NCI-H2227 treated with DMSO at 0.1 percent for 48 hours (cell line): ENCODE measurements at places on chromosomes 7 and 10.

DNA sequence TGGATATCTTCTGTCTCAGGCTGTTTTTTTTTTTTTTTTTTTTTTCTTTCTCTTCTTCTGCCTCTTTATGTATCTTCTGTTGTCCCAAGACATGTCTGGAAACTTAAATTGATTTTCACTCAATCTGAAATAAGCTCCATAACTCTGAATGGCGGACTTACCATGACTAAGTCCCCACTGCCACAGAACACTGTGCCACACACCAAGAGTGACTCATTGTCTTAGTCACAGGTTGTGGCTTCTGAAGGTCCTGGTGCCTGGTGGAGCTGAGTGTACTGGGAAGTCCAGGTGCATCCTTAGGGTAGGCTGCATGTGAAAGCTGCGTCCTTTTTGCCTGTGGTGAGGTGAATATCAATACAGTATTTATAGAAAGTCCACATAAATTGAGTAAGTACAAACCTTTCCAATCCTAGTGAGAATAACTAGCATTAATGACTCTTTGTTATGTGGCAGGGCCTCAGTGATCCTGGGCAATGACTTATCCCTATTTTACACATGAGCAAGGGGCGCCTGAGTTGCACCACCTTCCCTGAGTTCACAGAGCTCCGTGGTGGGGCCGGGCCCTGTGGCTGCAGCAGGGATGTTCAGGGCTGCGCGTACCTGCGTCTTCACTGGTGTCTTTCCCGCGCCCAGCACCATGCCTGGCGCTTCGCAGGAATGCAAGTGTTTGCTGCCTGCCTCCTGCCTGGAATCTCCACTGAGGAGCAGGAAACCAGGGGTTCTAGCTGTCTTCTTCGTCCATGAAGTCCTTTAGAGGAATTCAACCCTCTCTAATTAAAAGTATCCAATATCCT lies 4.3 kb downstream of the PFKP start:
- DNase-seq: no peak

- no peak for DNase-seq
Observed at GRCh38 chr10:62870866-62871265, 54.7 kb upstream of the EGR2 start.

DNA sequence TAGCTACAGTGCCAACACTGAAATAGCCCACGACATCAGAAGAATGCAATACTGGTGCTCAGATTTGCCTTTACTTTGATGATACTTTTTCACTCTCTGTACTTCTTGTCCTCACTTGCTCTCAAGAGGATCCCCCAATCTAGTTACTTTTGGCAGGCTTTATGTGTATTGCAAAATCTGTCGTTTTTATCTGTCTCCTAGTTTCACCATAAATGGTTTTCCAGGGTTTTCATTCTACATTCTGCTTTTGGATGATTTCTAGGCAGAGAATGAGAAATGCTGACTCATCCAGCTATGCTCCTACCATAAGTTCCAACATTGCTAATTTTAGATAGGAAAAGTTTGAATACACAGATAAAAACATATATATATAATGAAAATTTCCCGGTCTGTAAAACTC lies 659.5 kb upstream of the NRG3 start:
- no peak for DNase-seq

GRCh38 chr7:29189743-29190201 lies 4.8 kb upstream of the CHN2 start:
- peak; percentile 83 for DNase-seq

- DNase-seq: no peak
Observed at GRCh38 chr7:36048141-36048901, 104.7 kb upstream of the EEPD1 start.

- no peak for DNase-seq
Observed at GRCh38 chr7:138654616-138655015, 46.5 kb downstream of the SVOPL start.

DNA sequence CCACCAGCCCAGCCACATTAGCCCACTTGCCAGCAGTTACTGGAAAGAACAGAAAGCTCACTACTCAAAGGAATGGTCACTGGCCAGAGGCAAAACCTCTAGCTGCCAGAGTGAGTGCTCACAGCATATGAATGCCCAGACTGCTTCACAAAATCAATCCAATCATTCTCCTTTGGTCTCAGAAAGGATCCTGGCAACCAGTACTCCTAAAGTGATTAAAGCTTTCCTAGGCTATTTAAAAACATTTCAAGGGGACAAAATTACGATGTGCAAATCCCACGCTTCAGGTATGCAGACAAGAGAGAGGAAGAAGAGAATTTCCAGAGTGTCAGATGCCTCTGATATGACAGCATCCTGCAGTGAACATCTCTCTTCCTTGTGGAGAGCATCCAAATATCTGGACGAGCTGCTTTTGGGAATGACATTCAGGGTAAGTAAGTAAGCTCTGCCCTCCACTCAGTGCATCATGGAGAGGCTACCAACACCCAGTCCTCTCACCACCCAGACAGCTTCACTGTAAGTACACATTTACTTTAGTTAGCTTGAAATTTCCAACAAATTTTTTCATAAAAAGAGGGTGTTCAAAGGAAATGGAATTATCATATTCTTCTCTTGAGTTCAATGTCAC lies 25.1 kb downstream of the ICA1 start:
- DNase-seq: no peak

GRCh38 chr10:66838656-66839055 lies 87.2 kb upstream of the LRRTM3 start:
- no peak for DNase-seq

GRCh38 chr7:93933156-93933555 lies 11.6 kb downstream of the GNG11 start:
- no peak for DNase-seq

- no peak for DNase-seq
Observed at GRCh38 chr10:70433581-70434280, 7.8 kb downstream of the NODAL start.

GRCh38 chr7:155265961-155266360 lies 31.7 kb upstream of the INSIG1 start:
- no peak for DNase-seq

GRCh38 chr10:72784551-72785351 lies 92.8 kb downstream of the MCU start:
- DNase-seq: peak; percentile 6

DNA sequence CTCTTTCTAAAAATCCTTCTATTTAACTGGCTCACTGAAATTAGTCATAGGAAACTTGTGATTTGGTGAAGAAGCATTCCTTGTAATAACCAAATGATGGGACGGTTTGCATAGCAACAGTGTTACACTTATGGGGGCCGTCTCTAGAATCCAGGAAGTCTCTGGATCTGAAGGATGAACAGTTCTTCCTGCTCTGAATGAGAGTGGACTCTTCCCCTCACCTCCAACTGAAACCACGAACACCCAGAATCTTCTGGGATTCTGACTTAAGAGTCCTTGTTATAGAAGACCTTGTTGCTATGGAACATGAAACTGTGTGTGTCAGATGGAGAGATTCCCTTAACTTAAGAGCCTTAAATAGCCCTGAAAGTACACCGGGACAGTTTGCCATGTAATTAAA lies 23.2 kb downstream of the NOLC1 start:
- DNase-seq: no peak

DNA sequence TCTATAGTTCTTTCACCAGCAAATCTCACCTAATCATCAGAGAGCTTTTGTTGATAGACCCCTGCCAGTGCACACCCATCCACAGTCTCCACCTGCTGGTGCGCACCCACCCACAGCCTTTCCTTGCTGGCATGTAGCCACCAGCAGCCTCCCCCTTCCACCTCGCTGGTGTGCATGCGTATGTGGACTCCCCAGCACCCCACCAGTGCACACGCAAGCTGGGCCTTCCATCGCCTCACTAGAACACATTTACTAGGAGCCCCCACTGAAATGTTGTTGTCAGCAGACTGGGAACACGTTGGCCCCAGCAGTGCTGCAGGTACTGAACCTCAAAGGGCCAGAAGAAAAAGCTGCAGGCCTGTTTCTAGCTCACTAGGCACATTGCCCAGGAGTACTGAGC lies 104.9 kb upstream of the ZWINT start:
- no peak for DNase-seq

DNA sequence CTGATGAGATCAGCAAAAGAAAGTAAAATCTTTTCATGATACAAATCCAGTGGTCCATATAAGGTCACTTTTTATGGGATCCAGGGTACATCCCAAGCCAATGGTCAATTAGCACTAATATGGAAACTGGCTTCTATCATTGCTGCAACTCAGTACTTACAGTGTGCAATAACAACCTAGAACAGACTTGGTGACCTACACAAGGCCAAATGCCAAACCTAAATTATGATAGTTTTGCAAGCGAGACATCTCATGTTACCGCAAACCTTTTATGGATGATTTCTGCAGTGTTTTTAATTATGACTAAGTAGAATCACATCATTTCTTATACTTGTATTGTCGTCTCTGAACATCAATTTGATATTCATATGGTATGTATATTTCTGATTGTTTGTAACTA lies 583.5 kb upstream of the SEMA3D start:
- no peak for DNase-seq
